DMS79 (cell line): ENCODE measurements at places on chromosomes 3 and 15.

- DNase-seq = no peak
Observed at GRCh38 chr3:116020495-116020894, 397.2 kb downstream of the GAP43 start.

DNA sequence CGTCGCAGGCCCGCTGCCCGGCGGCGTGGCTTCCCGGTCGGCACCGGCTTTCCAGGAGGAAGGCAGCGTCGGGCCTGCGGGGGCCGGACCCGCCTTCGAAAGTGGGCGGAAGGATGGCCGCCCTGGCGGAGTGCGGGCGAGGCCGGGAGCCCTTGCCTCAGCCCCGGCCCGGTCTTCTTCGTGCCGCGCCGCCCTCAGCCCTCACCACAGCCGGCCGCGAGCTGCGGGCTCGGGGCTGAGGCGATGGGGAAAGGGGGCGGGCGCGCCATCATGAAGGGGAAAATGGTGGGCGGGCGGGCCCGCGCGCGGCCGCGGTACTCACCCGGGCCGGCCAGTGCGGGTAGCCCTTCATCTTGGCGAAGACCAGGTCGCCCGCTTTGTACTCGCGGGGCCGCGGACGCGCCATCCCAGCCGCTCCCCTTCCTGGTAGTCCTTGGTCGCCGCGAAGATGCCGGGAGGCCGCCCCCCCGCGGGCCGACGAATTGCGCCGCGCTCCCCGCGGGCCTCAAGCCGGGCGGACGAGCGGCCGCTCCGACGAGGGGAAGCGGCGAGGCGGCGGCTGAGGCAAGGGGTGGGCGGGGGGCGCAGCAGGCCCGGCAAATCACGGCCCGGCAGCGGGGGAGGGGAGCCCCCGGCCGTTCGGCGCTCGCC, 489 bp downstream of the HDGFL3 start:
- DNase-seq = peak; percentile 19

- no peak for DNase-seq
Observed at GRCh38 chr15:63221346-63221745, 31.9 kb downstream of the RAB8B start.

- no peak for DNase-seq
Observed at GRCh38 chr3:6078436-6078835, 782.5 kb upstream of the GRM7 start.
